ENCODE measurements at places on chromosomes 2 and 18.

DNA sequence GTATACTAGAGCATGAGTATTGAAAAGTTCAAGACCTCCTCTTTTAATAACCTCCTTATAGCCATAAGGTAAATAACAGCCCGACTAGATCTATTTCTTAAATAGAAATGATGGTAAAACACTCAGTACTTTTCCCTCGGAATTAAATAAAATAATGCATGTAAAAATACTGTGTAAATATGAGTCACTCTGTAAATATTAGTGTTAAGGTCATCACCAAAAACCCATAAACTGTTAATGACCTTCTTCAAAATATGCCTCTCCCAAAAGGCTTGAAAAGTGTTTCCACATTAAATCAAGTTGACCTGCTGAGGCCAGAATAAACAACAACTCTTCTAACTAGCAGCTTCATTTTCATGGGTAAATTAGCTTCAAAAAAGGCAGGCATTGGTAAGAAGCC, 25.3 kb upstream of the BZW1 start:
- no peak overlapping the region for H3K27ac ChIP-seq
- H3K4me1 ChIP-seq = peaks cover 12% of the 10 kb centered on the region
- no peak overlapping the region for H3K4me3 ChIP-seq
- DNase-seq = no peak
- no peaks in the 10 kb centered on the region for H3K36me3 ChIP-seq
- H3K27me3 ChIP-seq = peaks cover 1% of the 10 kb centered on the region

GRCh38 chr2:45651415-45652089, at the start of gene PRKCE:
TSS of gene PRKCE (plus strand) at chr2:45651675.
- no peak for DNase-seq
- peak within 1 kb of the TSS; percentile 94 for H3K27ac ChIP-seq
- peaks cover 28% of the 10 kb centered on the region for H3K4me1 ChIP-seq
- H3K27me3 ChIP-seq = peaks cover 30% of the 10 kb centered on the region
- H3K4me3 ChIP-seq = peak within 1 kb of the TSS; percentile 90
- H3K36me3 ChIP-seq = peaks cover 2% of the 10 kb centered on the region

GRCh38 chr2:149732730-149733290, 145.2 kb upstream of the MMADHC start:
- DNase-seq = no peak
- no peaks in the 10 kb centered on the region for H3K36me3 ChIP-seq
- H3K27me3 ChIP-seq = no peaks in the 10 kb centered on the region
- H3K27ac ChIP-seq = no peak overlapping the region
- no peaks in the 10 kb centered on the region for H3K4me1 ChIP-seq

DNA sequence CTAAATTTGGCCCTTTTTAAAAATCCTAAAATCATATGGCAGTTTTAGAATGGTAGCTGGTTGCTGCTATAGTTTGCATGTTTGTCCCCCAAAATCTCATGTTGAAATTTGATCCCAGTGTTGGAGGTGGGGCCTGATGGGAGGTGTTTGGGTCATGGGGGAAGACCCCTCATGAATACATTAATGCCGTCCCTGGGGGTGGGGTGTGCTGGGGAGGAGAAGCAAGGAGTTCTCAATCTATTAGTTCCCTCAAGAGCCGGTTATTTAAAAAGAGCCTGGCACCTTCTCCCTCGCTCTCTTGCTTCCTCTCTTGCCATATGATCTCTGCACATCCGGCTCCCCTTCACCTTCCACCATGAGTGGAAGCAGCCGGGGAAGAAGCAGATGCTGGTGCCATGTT, 20.8 kb downstream of the GPATCH11 start:
- peaks cover 65% of the 10 kb centered on the region for H3K36me3 ChIP-seq
- no peak overlapping the region for H3K4me3 ChIP-seq
- no peaks in the 10 kb centered on the region for H3K4me1 ChIP-seq
- no peak overlapping the region for H3K27ac ChIP-seq

DNA sequence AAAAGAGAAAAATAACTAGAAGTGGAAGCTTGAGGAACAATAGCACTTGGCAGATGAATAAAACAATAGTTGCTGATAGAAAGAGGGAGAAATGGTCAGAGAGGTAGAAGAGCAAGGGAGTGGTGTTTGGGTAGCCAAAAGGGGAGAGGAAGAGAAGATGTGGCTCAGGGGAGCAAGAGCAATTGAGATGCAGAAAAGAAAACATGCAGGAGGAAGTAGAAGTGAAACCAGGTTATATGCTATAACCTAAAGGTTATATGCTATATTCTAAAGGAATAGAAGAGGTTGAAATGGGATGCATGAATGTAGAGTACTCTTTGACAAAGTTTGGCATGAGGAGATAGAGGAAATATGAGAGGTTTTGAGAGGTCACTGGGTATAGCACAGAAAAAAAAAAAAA, 759.5 kb downstream of the SATB2 start:
- H3K27ac ChIP-seq = no peak overlapping the region
- H3K4me3 ChIP-seq = no peak overlapping the region
- H3K36me3 ChIP-seq = no peaks in the 10 kb centered on the region
- H3K4me1 ChIP-seq = no peaks in the 10 kb centered on the region

Measured in activated T-helper 1 cell treated with anti-CD3 and anti-CD28 coated beads, Interleukin-12 subunit alpha, Interleukin-12 subunit beta, Interleukin-2, Interleukin-4 antibody, amounts not matched to agents 30 ng/mL and 10 ng/mL and 1 ng/mL, durations not matched to agents 14 hours and 24 hours and 36 hours (primary cell).